ENCODE measurements at places on chromosomes 13 and 19. TPM values are rescaled to one million over a fixed set of nuclear protein-coding genes. Genes with fewer than 3 reads are reported as not detected.

Gene PSG11
- polyA plus RNA-seq: not detected

Gene CYP4F8
- polyA plus RNA-seq: not detected

Gene APOE
- polyA plus RNA-seq: 403 TPM

Gene GFY
- not detected for polyA plus RNA-seq

Gene CYP4F12
- 2.0 TPM for polyA plus RNA-seq

Measured in left renal cortex interstitium (tissue), 4 donors.